Stimulated activated CD8-positive, alpha-beta memory T cell treated with anti-CD3 and anti-CD28 coated beads, Interleukin-15, amount 100 ng/mL, for 1 hour (primary cell): ENCODE measurements at places on chromosomes 13 and 19.

GRCh38 chr13:95660981-95661581 is 15.9 kb upstream of the DNAJC3 start:
- no peak for DNase-seq

DNA sequence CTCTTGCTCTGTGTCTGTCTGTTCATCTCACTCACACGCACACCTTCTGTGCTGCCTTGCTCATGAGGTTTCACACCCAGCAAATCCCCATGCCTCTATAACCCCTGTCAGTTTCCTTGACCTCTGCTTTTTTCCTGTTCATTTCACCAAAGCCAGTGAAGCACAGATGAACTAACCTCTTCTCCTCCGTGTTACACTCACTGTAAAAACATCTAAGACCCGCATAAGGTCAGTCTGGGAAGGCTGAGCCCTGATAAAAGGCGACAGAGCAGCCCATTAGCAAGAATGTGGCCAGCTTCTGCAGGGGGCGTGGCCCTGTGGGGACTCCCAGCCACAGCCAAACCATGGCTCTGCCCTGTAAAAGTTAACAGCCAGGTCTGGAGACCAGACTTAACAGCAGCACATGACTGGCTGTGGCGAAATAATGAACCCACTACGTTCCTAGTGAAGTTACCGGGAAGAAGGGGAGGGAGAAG is 42.8 kb upstream of the NPAS1 start:
- DNase-seq: no peak

DNA sequence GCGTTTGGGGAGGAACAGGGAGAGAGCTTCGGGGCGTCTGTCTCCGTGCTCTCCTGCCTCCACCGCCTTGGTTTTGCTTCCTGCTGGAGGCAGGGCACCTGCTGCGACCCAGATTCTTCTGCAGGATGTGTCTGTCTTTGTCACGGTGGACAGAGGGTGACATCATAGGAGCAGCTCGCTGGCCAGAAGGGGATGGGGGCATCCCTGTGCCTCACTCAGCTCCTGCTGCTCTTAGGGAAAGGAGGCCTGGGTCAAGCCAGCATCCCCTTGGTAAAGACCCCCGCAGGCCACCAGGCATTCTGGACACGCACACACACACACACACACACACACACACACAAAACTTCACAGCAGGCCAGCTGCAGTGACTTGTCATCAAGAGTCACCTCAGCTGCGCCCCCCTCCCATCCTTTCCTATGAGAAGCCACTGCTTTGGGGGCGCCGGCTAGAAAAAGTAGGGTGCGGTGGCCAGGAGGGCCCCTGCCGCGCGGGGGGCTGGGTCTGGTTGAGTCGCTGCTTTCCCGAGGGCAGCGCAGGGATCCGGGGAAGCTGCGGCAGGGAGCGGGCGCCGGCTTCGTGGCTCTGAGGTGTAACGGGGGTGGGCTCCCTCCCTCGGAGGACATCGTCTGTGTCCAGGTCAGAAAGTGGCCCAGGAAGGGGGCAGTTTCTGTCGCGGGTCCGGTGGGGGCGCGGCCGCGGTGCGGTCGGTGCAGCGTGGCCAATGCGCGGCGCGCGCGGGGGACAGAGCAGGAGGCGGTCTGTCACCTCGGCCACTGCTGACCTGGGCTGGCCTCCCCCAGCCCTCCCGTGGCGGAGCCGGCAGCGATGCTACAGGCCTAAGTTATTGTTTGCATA is 15.8 kb upstream of the NPAS1 start:
- DNase-seq: no peak

DNA sequence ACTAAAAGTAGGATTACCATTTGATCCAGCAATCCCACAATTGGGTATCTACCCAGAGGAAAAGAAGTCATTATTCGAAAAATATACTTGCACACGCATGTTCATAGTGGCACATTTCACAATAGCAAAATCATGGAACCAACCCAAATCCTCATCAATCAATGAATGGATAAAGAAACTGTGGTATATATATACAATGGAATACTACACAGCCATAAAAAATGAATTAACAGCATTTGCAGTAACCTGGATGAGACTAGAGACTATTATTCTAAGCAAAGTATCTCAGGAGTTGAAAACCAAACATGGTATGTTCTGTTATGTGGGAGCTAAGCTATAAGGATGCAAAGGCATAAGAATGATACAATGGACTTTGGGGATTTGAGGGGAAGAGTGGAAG is 3.0 kb downstream of the ZNF708 start:
- no peak for DNase-seq

DNA sequence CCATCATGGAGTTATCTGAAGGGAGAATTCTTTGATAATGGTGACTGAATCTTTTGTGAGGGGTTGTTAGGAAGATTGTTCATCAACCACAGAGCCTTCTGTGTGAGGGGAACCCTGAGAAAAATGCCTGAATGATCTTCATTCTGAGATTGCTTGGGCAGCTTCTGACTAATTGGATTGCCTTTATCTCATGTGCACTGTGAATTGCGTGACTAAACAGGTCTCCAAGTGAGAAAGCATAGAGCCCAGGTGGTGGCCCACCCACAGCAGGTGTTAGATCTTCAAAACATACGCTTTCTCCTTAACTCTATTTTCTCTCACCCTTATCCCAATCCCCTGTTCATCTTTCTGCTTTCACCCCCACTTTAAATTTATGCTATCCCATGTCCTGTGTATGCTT is 58.3 kb downstream of the DOCK9 start:
- DNase-seq: no peak

DNA sequence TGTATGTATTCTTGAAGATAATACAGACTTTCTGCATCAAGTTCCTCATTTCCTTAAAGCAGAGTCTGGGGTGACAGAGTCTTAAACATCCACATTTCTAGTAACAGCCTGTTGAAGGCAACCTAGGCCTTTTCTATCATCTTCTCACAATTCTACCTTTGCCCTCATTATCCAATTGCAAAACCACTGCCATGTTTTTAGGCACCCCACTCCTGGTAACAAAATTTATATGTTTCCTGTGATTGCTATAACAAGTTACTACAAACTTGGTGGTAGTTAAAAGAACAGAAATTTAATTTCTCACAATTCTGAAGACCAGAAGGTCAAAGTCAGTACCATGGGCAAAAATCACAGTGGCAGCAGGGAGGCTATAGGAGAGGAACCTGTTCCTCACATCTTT is 33.1 kb downstream of the TUBA3C start:
- DNase-seq: no peak

DNA sequence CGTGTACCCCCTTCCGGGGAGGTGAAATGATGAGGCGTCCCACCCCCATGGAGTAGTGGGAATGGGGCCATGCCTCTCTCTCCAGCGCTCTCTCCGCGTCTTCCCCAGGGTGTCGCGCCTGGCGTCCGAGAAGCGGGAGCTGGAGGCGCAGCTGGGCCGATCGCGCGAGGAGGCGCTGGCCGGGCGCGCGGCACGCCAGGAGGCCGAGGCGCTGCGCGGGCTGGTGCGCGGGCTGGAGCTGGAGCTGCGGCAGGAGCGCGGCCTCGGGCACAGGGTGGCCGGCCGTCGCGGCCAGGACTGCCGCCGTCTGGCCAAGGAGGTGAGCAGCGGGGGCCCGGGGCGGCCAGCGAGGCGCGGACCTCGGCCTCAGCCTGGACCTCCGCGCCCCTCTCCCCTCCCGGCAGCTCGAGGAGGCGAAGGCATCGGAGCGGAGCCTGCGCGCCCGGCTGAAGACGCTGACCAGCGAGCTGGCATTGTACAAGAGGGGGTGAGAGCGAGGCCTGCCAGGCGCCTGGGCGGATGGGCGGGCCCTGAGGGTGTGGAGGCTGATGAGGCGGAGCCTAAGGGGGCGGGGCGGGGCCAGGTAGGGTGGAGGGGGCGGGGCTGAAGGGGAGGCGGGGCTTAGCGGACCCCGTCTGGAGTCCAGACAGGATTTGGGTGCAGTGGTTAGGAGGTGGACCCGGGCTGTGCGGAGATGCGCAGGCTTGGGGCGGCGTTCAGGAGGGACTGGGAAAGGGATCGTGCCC is 7.7 kb downstream of the PGLYRP1 start:
- peak; percentile 32 for DNase-seq

DNA sequence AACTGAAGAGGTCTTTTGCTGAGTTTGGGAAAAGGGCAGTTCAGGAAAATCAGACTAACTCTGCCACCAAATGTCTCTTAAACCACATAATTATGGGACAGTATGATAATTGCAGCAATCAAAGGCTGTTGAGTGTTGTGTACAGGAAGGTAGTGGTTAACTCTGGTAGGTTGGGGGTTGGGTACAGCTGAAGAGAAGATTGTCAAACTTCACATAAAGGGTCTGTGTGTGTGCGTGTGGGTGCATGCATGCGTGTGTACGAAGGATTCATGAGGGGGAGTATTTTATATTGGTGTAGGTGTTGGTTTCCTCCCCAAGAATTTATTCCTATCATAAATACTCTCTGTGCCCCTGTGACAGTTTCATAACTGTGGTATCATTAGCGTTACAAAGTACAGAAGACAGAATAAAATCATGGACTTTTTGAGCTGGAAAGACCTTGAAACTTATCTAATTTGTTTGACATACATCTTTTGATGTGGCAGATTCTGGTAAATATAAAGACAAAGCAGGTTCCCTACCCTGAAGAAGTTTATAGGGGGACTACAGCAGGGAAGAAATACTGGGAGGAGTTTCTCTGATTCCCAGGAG is 94.1 kb downstream of the PCCA start:
- no peak for DNase-seq

- no peak for DNase-seq
Measured at GRCh38 chr13:95457294-95457693, 95.2 kb upstream of the CLDN10 start.

GRCh38 chr13:49326222-49326917 is 78.6 kb downstream of the CDADC1 start:
- no peak for DNase-seq
